ENCODE measurements at places on chromosomes 1 and 21.

DNA sequence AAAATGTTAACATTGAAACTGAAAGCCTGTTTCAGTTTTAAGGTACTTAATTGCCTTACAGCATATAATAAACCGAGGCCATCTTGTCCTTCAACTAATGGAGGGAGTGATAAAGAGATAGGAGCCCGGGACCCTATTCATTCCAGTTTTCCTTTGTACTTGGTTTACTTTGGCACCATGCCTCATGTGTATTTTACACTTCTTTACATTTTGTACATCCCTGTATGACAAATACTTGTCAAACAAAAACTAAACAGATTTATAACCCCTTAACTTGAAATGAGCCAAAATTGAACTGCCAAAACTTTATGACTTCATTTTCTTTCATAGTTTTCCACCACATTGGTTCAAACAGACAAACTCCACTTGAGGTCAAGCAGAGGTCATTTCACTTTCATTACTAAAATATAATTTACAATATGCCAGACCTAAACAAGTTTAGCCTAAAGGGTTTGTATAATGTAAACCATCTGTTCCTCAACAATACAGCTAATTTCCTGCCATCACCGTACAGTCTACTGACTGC is 30.9 kb upstream of the UBE2U start:
- no peak for DNase-seq

- no peak for DNase-seq
Observed at GRCh38 chr1:78102082-78102481, 56.3 kb downstream of the GIPC2 start.

GRCh38 chr1:219442611-219443061 is 170.3 kb downstream of the ZC3H11B start:
- no peak for DNase-seq

- DNase-seq, result no peak
Observed at GRCh38 chr1:62493656-62494055, 56.8 kb downstream of the USP1 start.

GRCh38 chr1:182766881-182767645 is 22.5 kb upstream of the NPL start:
- no peak for DNase-seq

GRCh38 chr1:194825382-194825781 is 1639.0 kb upstream of the B3GALT2 start:
- DNase-seq, result no peak

GRCh38 chr1:92929461-92929860 is 31.8 kb downstream of the DIPK1A start:
- DNase-seq, result no peak

DNA sequence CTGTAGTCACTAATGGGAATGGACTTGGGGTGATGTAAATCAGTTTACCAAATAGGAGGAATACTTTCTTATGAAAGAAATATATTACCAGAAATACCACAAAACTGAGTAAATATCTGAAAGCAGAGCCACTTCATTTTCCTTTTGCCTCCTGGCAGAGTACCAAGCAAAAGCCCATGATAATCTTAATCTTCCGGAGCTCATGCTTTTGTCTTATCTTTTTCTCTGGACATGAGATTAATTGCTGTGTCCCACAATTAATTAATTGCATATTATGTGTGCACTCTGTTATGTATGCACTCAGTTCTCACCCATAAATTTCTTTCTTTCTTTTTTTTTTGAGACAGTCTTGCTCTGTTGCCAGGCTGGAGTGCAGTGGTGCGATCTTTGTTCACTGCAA is 94.1 kb upstream of the PDE4B start:
- no peak for DNase-seq
